Breast epithelium (tissue), 4 donors: ENCODE measurements at places on chromosomes 6 and 20. TPM values are rescaled to one million over a fixed set of nuclear protein-coding genes. Genes with fewer than 3 reads are reported as not detected.

TAB2 gene
- 91.0 TPM for total RNA-seq

- no peak for DNase-seq
Observed at GRCh38 chr6:128131566-128131965, 230.7 kb upstream of the THEMIS start.

- DNase-seq = no peak
Observed at GRCh38 chr6:145309842-145310535, 425.3 kb downstream of the EPM2A start.

LAMA2 gene
- 118 TPM for total RNA-seq

DNA sequence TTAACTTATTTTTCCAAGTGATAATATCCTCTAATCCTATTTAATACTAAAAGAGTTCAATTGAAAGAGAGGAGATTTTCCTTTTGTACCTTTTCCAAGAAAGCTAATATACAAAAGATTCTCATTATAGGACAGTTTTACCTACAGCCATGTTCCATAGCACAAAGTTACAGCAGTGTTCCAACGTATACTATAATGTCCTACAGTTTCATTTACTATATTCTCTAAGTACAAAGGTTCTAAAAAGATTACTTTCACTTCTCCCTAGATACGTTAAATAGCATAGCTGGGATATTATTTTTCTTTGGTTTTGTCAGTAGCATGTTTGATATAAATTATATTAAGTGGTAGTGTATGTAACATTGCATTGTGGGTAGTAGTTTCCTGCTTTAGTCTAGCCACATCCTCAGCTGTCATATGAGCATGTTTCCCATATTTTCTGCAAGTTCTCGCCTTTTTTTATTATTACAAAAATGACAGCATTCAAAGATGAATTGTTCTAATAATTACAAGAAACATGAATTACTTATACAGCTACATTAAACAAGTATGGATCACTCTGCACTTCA, 4.4 kb upstream of the RUNX2 start:
- DNase-seq = no peak

FAM184A gene
- 7.0 TPM for total RNA-seq
